SIG-M5 (cell line): ENCODE measurements at places on chromosomes 4 and X.

- no peak for DNase-seq
These were observed 134.7 kb downstream of the DCLK2 start for GRCh38 chr4:150212927-150213326.

- DNase-seq = peak; percentile 7
These were observed 109.9 kb upstream of the PTPN13 start for GRCh38 chr4:86484241-86484640.

- DNase-seq = no peak
These were observed 2.1 kb upstream of the GC start for GRCh38 chr4:71785959-71786358.

- no peak for DNase-seq
These were observed at the start of gene ARHGAP4 for GRCh38 chrX:153925739-153926551. ARHGAP4 (minus strand) TSS chrX:153926264; CDS start chrX:153926202, 62 bp downstream.

GRCh38 chrX:42943051-42943974, 165.3 kb upstream of the PPP1R2C start:
- no peak for DNase-seq

GRCh38 chrX:13110433-13111324, 66.3 kb upstream of the FAM9C start:
- no peak for DNase-seq

- no peak for DNase-seq
These were observed 6.9 kb upstream of the CLOCK start for GRCh38 chr4:55553441-55554201.

DNA sequence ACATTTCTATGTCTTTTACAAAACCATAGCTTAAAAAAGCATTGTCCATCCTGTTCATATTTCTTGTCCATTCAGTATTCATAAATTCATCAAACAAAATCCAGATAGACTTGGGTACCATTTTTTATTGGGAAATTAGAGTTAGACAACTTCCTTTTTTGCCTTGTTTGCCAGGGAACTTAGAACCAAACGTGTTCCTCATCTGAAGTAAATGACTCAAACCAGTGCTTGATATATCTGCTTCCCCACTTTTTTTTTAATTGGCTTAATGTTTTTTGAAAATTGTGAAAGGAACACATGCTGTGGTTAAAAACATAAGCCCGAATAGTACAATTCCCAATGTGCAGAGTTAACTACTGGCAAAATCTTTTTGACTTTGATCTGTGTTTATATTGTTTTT, 44.2 kb downstream of the DLG3 start:
- no peak for DNase-seq

DNA sequence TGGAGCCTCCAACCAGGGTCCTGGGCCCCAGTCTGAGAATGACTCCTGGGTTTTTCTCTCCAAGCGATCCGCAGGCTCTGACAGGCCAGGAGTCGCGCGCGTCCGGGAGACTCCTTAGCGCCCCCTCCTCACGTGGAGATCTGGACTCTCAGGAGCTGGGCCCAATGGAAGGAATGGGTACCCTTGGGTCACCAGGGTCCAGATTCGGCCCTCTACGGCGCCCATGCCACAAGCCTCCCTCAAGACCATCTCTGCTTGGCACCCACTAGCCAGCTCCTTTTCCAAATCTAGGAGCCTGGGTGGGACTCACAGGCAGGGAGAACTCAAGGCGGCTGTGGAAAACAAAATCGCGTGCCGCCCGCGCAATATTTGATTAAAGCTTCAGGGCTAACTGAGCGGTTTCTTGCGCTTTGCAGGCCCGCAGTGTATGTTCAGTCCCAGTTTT, 7.1 kb downstream of the HAND2 start:
- no peak for DNase-seq

GRCh38 chr4:48602222-48602621, 112.2 kb downstream of the ZAR1 start:
- DNase-seq = no peak

DNA sequence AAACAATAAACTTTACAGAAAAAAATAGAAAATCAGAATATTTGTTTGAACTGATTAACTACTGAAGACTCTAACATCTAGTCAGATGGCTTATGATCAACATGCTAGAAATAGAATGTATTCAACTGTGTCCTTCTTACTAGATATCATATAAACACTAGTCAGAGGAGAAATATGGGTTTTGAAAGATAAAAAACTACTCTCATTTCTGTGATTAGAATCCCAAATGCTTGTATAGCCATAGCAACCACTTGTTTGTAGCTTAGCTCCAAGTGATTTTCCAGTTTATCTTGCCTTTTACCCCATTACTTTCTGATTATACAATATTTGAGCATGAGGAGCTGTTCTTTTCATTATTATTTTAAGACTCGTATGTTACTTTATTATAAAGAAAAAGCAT, 31.2 kb downstream of the USP38 start:
- no peak for DNase-seq

- DNase-seq = no peak
These were observed 438.5 kb downstream of the ADGRL3 start for GRCh38 chr4:61638591-61638990.

DNA sequence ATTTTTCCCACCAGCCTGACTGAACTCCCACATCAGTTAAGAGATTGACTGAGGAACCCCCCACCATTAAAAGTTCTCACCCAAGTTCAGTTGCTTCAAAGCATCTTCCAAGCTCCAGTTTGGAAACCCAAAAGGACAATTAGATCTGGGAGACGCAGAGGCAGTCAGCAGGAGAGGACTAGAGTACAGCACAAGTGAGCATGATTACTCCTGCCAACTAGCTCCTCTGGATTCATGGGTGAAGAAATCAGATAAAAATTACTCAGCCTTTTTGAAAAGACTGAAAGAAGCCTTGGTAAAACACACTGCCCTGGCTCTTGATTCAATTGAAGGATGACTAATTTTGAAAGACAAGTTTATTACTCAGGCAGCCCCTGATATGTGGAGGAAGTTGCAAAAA, 297.5 kb downstream of the ADAM29 start:
- DNase-seq = no peak

GRCh38 chr4:124111922-124112321, 600.6 kb downstream of the ANKRD50 start:
- DNase-seq = no peak

DNA sequence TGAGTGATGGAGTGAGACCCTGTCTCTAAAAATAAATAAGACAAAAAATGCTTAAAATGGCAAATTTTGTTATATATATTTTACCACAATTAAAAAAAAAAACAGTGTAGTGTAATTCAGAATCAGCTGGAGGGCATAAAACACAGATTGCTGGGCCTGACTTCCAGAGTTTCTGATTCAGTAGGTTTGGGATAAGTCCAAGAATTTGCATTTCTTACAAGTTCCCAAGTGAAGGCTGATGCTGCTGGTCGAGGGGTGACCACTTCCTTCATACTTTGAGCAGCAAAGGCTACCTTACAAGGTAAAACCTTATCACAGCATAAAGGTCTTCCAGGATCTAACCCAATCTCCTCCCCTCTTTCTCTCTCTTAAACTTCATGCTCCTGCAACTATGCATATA, 40.7 kb downstream of the KLHL8 start:
- DNase-seq = no peak
